ENCODE measurements at places on chromosomes 2 and 18.

- no peak for DNase-seq
Measured at GRCh38 chr2:71831193-71831577, 316.5 kb downstream of the CYP26B1 start.

DNA sequence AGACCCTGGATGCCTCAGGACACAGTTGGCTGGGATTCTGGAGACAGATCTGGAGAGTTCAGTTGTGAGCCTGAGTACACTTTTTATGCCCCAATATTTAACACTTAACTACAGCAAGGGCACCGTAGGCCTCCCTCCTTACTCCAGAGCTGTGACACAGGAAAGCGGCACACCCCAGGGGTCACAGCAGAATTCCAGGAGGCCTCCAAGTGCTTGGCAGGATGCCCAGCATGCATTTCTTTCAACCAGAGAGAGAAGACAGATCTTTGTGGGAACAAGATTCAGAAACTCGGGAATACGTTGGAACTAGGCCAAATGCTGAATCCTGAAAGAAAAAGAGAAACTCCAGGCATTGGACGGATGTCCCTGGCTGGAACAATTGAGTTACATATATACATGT lies 199.2 kb upstream of the NT5C1B start:
- peak; percentile 45 for DNase-seq

- peak; percentile 24 for DNase-seq
Measured at GRCh38 chr2:239690651-239691631, 290.1 kb upstream of the HDAC4 start.

GRCh38 chr18:7926526-7926925 lies 359.4 kb downstream of the PTPRM start:
- peak; percentile 72 for DNase-seq

GRCh38 chr2:132911726-132912724 lies 242.0 kb upstream of the LYPD1 start:
- no peak for DNase-seq

GRCh38 chr2:200302940-200303727 lies 3.4 kb upstream of the SPATS2L start:
- DNase-seq, result no peak

DNA sequence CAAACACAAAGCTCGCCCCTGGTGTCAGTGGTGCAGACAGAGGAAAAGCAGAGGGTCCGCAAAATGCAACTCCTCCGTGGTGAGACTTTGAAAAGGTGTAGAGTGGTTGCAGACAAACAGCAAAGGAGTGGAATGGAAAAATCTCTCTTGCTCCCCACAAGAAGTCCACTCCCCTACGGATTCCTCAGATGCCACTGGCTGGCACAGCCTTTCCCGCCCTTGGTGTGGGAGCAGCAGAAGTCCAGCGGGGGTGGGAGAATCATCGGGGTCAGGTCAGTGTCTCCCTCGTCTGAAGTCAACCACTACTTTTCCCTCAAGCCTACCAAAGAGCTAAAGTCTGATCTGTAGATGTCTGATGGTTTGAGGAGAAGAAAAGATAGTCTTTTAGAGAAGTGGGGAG lies 22.3 kb upstream of the B3GNT7 start:
- DNase-seq, result no peak

- DNase-seq, result no peak
Measured at GRCh38 chr2:71683070-71683469, 229.7 kb downstream of the DYSF start.

Measured in body of pancreas (tissue), 4 donors.